MG63 (cell line): ENCODE measurements at places on chromosomes 1 and 21. TPM values are rescaled to one million over a fixed set of nuclear protein-coding genes. Genes with fewer than 3 reads are reported as not detected.

The CLIC6 gene
- total RNA-seq: not detected in 2 replicates

The LRRC71 gene
- not detected in 2 replicates for total RNA-seq

The TMEM82 gene
- not detected in 2 replicates for total RNA-seq

The SYNC gene
- total RNA-seq: 50.0 and 51.2 TPM in 2 replicates

DNA sequence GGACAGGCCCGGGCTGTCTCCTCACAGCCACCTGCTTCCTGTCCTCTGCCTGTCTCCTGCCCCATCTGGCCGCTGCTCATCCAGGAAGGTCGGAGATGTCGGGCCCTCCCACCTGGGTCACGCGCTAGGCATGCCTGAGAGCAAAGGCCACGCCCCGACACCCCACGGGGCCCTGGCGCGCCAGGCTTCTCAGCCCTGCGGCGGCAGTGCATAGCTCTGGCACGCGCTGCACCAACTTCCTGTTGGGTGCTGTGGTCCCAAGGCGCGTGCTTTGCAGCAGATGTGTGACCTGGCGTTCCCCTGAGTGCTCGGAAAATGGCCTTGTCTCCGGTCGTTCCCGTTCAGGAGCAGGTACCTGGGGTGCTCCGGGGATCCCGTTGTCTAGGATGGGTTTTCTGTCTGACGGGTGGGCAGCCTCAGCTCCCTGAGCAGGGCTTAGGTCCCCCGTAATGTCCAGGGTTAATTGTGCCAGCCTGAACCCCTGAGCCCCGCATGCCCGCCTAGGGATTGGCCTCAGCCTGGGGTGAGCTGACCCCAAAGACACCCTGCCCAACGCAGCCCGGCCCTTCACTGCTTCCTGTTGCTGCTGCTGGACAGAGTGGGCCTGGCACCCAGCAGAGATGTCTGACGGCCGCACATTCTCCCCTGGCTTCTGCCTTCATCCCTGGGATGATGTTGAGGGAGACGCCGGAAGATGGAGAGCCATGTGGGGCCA, 19.4 kb upstream of the KCNAB2 start:
- DNase-seq: peak; percentile 71

DNA sequence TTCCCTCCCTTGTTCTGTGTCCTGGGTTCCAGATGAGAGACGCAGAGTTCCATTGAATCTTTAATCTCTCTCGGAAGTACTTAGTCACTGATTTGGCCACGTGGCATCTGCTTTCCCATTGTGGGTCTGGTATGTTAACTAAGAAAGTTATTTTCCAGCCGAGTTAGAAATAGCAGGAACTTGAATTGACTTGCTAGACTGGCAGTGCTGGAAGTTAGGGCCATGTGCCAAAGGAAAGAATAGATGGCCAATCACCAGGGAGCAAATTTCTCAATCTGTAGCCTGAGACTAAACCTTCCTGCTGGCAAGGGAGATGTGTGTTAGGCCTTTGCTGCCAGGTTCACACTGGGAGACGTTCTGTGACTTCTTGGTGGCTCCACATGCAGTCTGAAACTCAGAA, 24.2 kb upstream of the SLFNL1 start:
- DNase-seq: peak; percentile 33

DNA sequence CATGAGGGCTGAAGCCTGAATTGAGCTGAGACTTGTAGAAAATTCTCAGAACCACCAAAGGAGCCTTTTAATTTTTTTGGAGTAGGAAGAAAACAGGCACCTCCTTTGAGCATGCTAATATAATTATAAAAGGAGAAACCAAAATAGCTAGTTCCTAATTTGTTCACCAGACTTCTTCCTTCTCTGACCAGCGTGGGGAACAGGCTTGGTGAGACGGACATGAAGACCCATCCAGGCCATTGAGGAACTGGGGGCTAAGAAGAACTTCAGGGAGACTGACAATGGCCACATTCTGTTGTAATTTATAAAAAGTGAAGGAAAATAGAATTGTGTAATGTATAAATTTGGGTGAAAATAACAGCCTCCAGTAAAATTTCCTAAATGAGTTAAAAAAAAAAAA, 62.6 kb downstream of the MAN1C1 start:
- DNase-seq: no peak

DNA sequence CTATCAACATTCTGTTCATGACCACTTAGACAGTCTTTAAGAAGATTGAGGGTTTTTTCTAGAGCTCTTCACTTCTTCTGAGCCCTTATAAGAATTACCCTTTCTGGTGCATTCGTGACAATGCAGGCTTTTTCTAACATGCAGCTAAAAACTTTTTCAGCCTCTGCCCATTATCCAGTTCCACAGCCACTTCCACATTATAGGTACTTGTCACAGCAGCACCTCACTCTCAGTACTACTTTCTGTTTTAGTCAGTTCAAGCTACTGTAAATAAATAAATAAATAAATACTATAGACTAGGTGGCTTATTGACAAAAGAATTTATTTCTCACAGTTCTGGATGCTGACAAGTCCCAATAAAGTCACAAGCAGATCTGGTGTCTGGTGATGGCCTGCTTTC, 284.4 kb upstream of the PKN2 start:
- DNase-seq: no peak
